ENCODE measurements at places on chromosomes 5 and 9.
A peak's percentile ranks its signal among the peaks of the same experiment; 100 is the strongest.

GRCh38 chr5:90898326-90899013 lies 339.9 kb downstream of the ADGRV1 start:
- H3K36me3 ChIP-seq = no peaks in the 10 kb centered on the region
- DNase-seq = no peak
- H3K4me3 ChIP-seq = no peak overlapping the region
- no peaks in the 10 kb centered on the region for H3K4me1 ChIP-seq

GRCh38 chr5:119365847-119366539 lies 10.2 kb downstream of the TNFAIP8 start:
- no peak overlapping the region for H3K4me3 ChIP-seq
- no peaks in the 10 kb centered on the region for H3K36me3 ChIP-seq
- H3K27ac ChIP-seq = peak overlapping the region; percentile 44
- H3K4me1 ChIP-seq = peaks cover 50% of the 10 kb centered on the region
- H3K27me3 ChIP-seq = no peaks in the 10 kb centered on the region

DNA sequence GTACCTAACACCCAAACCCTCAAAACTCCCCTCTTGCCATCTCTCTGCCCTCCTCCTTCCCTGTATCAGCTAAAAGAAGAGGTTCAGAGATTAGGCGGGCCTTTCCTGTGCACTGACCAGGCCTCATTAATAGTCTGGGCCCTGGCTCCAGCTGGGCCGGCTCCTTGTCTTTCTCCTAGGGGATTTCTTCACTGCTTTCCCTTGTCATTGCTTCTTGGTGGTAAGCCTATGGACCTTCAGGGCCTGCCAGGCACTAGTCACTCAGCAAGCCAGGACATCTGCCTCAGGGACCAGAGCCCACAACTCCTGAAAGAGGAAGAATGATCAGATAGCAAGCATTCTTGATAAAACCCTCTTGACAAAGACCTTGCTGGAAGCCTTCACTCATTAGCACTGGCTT lies 50.9 kb downstream of the MRRF start:
- H3K4me3 ChIP-seq = no peak overlapping the region
- no peak overlapping the region for H3K27ac ChIP-seq
- peaks cover 8% of the 10 kb centered on the region for H3K36me3 ChIP-seq
- H3K27me3 ChIP-seq = no peaks in the 10 kb centered on the region

DNA sequence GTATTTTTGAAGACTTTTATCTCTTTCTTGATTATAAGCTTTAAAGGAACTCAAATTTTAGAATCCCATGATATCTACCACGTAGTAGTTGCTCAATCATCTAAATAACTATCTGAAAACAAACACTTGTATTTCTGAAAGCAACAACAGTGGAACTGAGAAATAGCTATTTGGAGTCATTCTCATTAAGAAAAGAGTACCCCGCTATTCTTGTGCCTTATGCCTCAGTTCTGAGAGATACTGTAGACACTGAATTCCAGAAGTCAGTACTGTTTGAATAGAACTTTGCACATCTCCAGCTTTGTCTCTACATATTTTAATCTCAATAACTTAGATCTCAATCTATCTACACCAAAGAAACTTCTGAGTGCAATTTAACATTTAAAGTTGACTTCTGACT lies 11.4 kb downstream of the CHD1 start:
- H3K4me1 ChIP-seq = no peaks in the 10 kb centered on the region
- H3K36me3 ChIP-seq = no peaks in the 10 kb centered on the region
- no peak for DNase-seq
- no peak overlapping the region for H3K4me3 ChIP-seq

- DNase-seq = no peak
- no peaks in the 10 kb centered on the region for H3K4me1 ChIP-seq
- H3K27me3 ChIP-seq = no peaks in the 10 kb centered on the region
- no peak overlapping the region for H3K27ac ChIP-seq
- H3K4me3 ChIP-seq = no peak overlapping the region
Observed at GRCh38 chr9:14525856-14526255, 167.4 kb downstream of the ZDHHC21 start.

- H3K27me3 ChIP-seq = no peaks in the 10 kb centered on the region
- no peak overlapping the region for H3K27ac ChIP-seq
- no peaks in the 10 kb centered on the region for H3K36me3 ChIP-seq
- no peak for DNase-seq
- H3K4me3 ChIP-seq = no peak overlapping the region
Observed at GRCh38 chr9:108521063-108521590, 334.7 kb downstream of the ACTL7B start.

DNA sequence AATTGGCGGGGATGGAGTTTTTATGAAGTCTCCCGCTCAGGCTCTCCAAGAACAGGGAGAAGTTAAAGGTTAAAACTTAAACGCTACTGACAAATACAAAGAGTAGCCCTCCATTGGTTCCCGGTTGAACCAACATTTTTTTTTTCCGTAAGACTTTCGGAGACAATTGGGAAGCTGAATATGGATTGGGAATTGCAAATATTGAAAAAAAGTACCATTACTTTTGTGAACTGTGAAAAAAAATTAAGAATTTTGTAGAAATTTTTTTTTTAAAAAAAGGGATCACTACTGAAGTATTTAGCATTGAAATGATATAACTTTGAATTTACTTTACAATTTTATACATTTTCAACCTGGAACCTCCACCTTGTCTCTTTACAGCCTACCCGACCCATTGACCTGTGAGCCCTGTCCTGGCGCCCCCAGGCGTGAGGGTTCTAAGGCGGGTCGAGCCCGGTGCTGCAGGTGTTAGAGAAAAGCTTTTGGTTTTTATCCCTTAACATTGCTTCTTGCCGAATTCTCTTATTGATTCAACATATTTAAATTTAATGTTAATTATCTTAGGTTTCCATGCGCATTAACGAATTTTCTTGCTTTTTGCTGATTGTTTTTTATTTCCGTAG lies 448 bp upstream of the ZNF782 start:
- H3K4me1 ChIP-seq = peaks cover 7% of the 10 kb centered on the region
- no peaks in the 10 kb centered on the region for H3K36me3 ChIP-seq
- no peak for DNase-seq
- no peaks in the 10 kb centered on the region for H3K27me3 ChIP-seq

All from MM.1S (cell line).